ENCODE measurements at places on chromosomes 1 and 21.

DNA sequence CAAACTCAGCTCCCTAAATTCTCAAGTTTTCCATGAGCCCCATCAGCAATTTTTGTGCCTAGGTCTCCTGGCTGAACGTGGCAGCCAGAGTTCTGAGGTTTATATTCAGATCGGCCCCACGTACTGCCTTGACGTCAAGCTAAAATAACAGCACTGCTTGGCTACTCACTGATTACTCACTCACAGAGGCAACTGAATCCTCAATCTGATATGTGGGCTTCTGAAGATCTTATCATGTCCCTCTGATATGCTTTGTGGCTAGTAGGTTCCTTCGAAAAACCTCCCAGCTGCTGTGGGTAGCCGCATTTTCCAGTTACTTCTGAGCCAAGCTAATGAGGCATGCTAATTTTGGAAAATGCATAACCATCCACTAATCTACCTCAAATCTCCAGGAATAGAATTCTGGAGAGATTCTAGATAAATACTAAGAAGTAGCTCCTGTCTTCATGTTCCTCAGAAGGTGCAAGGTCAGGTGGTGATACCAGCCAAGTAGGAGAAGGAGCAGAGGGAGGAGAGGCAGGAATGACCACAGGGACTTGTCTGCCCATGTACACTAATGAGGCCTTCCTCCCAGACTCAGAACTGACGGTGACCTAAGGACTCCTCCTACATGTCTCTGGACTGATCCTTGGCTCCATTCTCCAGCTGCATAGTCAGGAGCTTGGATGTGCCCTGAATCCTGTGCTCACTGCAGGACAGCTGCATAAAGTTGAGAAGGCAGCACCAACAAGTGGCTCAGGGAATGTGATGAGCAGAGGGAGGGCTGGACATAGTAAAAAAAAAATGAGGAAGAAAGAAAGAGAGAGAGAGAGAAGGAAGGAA lies 263.7 kb downstream of the TNR start:
- no peak for DNase-seq

DNA sequence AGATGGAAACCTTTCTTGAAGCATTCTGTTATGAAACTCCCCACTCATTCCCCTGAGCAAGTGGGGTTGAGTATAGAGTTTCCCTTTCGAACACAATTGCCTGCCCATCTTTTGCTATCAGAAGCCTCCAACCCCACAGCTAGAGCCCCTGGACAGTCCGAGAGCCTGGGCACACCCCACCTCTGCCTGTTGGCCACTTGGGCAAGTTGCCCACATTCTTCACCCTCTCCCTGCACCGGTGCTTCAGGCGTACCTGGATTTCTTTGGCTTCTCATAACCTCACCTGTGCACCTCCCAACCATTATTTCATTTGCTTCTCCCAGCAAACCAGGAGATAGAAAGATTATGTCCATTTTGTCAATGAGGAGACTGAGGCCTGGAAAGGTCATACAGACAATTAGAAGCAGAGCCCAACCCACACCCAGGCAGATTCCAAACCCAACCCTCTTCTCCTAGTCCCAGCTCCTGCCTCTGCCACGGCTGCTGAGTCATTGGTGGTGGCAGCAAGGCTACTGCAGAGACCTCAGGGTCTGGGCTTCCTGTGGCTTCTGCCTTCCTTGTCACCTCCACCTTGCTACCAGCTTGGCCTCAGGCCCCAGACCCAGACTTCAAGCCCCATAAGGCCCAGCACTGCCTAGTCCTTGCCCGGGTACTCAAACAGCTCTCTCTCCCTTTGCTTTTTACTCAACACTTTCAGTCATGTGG lies 118.7 kb upstream of the ZBTB40 start:
- DNase-seq, result no peak

- no peak for DNase-seq
Measured at GRCh38 chr1:153389973-153390879, 647 bp downstream of the S100A8 start.

DNA sequence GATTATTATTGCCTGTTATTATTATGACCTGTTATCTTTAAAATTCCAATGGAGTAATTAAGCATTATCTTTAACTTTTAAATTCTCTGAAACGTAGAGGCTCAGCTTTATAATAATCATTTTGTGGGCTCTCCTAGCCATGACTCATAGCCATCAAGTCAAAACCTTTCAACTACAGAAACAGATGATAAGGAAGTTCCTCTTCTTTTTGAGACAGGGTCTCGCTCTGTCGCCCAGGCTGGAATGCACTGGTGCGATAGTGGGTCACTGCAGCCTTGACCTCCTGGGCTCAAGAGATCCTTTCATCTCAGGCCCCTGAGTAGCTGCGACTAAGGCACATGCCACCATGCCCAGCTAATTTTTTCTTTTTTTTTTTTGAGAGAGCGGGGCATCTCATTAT lies 43.5 kb downstream of the CHML start:
- no peak for DNase-seq

GRCh38 chr1:9121496-9122409 lies 7.1 kb downstream of the GPR157 start:
- no peak for DNase-seq

- DNase-seq, result peak; percentile 39
Measured at GRCh38 chr1:151314137-151314875, 12.9 kb downstream of the PI4KB start.

GRCh38 chr1:58013237-58013636 lies 533.3 kb downstream of the OMA1 start:
- DNase-seq, result no peak

- no peak for DNase-seq
Measured at GRCh38 chr1:234408757-234409156, 35.5 kb downstream of the COA6 start.

GRCh38 chr1:207645635-207646081 lies 725 bp downstream of the CR1L start:
- no peak for DNase-seq

DNA sequence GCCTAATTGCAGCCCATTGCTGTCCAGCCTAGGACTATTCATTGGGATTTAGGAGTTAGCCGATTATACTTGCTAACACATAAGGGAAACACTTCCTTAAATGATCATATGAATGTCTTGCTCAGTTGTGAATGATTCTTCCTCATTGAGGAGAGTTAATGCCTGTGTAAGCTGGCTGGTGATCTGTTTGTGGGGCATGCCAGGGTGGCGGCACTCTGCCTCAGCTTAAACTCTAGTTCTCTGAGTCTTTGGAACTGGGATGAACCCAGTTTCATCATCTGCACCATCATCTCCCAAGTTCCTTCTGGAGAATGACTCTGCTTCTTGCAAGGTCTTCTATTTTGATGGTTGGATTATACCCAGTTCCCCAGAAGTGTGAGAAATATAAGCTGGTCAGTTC lies 23.9 kb upstream of the SLAMF6 start:
- DNase-seq, result no peak

- DNase-seq, result no peak
Measured at GRCh38 chr21:36642777-36643176, 56.1 kb upstream of the SIM2 start.

- DNase-seq, result no peak
Measured at GRCh38 chr1:20123722-20124455, 4.6 kb upstream of the PLA2G2D start.

DNA sequence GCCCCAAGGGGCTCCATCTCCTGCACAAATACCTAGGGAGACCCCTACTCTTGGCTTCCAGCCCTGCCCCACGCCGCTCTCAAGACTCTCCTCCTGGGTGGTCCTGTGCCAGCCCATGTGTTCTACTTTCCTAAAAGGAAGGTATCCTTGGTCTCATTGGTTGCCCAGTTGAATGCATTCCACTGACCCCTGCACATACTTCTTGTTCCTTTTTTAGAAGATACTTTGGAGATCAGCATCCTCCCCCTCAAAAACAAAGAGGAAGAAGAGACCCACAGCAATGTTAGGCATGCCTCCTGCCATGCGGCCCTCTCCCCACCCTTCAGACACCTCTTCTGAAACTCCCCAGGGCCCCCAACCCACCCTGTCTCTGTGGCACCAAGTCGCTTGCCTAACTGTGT lies 4.1 kb downstream of the SLAMF9 start:
- no peak for DNase-seq

DNA sequence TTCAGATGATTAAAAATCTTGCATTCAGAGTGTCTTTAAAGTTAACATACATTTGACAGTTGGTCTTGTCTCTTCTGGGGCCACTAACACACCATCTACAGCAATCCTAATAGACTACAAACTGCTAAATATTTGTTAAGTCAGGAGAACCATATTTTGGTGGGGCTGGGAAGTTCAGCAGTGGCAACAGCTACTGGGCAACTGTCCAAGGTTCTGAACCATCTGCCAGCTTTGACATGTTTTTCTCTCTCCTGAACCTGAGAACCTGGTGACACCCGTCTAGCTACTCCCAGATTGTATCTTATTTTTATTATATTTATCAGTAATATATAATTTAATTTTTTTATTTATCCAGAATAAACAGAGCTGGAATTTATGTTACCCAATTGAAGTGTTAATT lies 199.0 kb upstream of the DPYD start:
- no peak for DNase-seq

GRCh38 chr1:39494671-39495410 lies 3.4 kb downstream of the BMP8A start:
- no peak for DNase-seq

GRCh38 chr1:172766462-172766861 lies 107.6 kb downstream of the FASLG start:
- DNase-seq, result no peak

DNA sequence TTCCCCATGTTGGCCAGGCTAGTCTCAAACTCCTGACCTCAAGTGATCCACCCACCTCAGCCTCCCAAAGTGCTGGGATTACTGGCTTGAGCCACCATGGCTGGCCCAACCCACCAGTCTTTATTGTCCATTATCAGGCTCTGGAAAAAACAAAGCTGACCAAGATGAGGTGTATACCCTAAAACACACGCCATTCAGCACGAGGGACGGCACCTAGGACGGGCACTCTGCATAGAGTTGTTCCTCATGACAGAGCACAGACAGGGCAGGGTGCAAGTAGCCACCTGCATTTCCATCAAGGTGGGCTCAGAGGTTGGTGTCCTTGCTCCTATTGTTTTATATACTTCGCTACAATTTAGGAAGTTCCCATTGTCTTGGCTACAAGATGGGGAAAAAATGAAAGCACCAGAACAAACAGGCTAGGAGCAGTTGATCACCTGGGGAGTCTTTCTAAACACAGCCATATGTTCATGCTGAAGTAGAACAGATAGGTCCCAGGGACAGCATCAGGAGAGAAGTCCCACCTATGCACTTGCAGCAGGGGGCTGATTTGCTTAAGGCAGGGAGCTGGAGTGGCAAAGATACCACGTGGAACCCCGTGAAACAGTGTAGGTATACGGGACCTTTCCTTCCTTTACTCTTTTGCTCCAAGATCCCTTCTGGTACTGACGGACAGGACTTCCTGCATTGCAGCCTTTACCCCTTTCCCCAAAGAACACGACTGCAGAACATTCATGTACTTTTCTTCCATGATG lies 4.5 kb downstream of the KRTCAP2 start:
- DNase-seq, result no peak

- DNase-seq, result no peak
Measured at GRCh38 chr1:229136822-229137221, 134.1 kb upstream of the RAB4A start.

- DNase-seq, result peak; percentile 2
Measured at GRCh38 chr1:4071653-4072052, 171.6 kb upstream of the C1orf174 start.

DNA sequence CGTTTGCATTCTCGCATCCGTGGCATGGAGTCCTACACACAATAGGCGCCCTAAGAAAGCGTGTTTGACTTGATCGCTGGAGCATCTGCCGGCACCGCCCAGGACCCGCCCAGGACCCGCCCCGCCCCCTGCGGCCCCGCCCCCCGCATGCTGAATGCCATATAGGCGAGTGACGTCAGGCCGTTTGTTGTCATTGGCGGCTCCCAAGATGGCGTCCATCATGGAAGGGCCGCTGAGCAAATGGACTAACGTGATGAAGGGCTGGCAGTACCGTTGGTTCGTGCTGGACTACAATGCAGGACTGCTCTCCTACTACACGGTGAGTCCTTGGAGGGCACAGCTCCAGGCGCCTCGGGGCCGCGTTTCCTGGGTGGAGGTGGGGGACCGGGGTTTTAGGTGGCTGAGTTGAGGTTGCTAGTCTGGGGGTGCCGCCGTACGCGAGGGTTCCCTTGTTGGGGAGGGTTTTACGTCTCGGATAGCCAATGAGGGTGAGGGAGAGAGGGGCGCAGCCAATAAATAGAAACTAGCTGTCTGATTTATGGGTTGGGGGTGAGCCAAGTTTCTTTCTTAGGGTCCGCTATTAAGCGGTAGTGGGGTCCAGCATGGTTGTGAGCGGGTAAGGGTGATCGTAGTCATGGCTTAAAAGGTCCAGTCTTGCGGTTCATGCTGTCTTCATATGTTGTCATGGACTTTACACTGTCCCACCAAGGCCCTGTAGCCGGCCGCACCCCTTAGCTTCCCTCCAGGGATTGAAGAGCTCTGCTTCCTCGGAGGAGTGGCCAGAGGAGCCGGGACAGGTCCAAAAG lies at the start of gene OSBPL9:
TSS of gene OSBPL9 (plus strand) at position 190 of the 806 bp plus-strand sequence. CDS start at position 209, 19 bp downstream.
- DNase-seq, result peak; percentile 96

DNA sequence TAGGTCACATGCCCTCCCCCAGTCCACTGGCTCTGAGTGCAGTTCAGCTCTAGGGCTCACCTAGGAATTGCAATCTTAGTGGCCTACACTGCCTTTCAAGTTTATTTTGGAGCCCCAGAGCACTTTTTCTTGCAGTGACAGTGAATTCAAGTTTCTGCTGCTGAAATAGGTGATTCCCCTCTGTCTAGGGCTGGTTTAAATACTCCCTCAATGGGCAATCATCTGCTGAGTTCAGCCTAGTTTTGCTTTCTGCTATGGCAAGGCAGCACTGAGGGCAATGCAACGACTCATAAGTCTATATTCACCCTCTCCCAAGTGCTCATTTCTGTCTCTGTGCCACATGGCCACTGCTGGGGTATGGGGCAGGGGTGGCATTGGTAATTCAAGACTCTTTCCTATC lies 472.6 kb upstream of the RGS18 start:
- no peak for DNase-seq

- DNase-seq, result no peak
Measured at GRCh38 chr1:84020151-84020550, 21.2 kb upstream of the TTLL7 start.

Data from G401 (cell line).